HT-29 (cell line): ENCODE measurements at places on chromosomes 16 and 17.

DNA sequence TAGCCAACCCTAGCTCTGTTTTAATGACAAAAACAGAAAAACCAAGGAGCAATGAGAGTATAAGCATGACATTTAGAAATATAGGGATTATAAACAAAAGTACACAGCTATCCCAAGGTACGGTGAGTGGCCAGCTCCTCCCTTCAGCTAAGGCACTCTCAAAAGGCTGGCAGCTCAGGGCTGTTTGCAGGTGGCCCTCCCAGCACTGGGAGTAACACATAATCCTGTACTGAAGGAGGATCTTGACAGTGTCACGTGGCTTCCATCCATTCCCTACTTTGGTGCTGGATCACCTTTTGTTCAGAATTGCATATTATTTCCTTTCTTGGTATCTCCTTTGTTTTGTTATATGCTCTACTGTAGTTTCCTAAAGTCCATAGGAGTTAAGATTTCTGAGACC is 500.8 kb downstream of the KCNJ18 start:
- no peak for DNase-seq

DNA sequence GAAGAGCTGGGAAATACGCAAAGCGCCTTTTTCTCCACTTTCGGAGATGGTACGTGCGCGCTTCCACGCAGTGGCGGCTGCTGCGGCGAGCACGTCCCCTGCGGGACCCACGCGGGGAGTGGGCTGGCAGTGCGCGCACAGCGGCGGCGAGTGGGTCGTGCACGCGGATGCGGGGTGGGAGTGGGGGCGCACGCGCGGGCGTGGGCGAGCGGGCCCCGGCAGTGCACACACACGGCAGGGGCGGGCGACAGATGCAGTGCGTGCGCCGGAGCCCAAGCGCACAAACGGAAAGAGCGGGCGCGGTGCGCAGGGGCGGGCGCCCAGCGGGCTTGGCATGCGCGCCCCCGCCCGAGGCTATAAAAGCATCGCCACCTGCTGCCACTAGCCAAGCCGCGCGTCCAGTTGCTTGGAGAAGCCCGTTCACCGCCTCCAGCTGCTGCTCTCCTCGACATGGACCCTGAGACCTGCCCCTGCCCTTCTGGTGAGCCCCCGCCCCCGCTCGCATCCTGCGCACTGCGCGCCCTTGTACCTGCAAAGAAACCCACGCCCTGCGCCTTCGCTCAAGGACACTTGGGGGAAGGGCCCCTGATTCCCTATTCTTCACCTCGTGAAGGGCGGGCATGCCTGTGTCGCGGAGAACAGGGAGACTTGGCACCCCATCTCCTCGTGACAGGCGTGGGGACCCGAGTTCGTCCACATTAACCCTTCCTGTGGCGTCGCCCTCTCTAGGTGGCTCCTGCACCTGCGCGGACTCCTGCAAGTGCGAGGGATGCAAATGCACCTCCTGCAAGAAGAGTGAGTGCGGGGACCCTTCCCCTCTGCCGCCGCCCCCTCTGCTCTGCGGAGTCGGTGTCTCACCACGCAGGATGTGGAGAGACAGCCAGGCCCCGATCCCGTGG is at the start of gene MT3:
MT3 (plus strand) TSS at position 388 of the 899 bp plus-strand sequence; CDS start at position 451, 63 bp downstream.
- no peak for DNase-seq

- DNase-seq: no peak
Observed at GRCh38 chr17:979212-979538, 401 bp downstream of the NXN start.

DNA sequence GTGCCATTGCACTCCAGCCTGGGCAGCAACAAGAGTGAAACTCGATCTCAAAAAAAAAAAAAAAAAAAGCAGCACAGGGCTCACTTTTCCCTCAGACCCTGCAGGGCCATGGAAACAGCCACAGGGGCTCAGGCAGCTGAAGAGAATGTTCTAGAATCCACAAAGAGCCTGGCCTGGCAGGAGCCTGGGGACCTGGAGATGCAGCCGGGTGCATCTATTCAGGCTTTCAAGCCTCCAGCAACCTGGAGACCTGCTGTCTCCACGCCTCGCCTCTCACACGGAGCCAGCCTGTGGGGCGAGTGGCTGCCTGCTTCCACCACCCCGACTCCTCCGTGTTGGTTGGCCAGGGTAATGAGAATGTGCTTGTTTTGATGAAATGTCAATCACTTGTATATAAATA is 44.0 kb upstream of the MEAK7 start:
- no peak for DNase-seq

DNA sequence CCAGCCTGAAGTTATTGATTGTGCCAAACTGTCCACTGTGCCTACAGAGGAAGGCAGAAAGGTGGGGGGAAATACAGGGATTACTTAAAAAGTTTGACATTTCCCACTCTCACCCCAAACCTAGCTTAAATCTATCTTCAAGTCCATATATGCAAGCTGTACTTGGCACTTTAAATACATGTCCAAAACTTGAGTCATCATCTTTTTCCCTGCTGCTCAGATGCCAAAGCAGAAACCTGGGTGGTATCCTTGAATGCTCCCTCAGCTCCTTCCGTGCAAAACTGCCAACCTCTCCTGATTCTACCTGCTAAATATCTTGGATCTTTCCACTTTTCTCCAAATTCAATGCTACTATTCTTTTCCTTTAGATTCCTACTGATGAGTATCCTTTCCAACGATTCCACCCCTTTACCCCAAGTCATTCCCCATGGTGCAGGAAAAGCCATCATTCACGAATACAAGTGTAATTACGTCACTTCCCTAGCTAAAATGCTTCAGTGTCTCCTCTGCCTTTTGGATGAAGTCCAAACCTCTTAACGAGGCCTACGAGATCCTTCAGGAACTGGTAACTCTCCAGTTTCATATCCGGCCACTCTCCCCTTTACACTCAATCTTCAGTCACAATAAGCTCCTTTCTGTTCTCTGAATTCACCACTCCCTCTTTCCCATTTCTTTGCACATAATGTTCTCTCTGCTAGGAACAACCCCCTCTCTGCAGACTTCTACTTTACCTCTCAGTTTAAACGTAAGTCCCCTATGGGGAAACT is 9.3 kb downstream of the BECN1 start:
- no peak for DNase-seq

- no peak for DNase-seq
Observed at GRCh38 chr16:66576296-66576695, 3.0 kb upstream of the CMTM2 start.

DNA sequence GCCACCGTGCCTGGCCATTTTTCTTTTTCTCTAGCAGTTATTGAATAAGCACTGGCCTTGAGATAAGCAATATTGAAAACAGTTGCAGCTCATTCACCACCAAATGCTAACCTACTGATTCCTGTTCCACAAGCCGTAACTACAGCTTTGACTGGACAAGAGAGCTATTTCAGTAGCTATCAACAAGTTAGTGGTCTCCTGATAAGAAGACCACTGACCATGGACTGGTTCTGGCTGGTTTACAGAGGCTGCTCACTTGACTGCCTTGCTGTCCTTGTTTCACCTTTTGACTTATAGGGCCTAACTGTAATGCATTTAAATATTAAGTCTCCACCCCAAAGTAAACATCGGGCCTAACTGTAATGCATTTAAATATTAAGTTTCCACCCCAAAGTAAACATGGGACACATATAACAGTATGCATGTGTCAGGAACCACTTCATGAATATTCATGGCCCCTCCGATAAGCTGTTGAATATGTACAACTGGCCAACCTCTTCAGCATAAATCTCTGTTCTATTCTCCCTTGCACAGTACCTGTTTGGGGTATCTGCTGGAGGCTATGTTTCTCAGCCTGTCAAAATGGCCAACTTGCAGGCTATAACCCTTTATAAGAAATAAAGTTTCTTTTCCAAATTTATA is 94.1 kb downstream of the USP32 start:
- no peak for DNase-seq

DNA sequence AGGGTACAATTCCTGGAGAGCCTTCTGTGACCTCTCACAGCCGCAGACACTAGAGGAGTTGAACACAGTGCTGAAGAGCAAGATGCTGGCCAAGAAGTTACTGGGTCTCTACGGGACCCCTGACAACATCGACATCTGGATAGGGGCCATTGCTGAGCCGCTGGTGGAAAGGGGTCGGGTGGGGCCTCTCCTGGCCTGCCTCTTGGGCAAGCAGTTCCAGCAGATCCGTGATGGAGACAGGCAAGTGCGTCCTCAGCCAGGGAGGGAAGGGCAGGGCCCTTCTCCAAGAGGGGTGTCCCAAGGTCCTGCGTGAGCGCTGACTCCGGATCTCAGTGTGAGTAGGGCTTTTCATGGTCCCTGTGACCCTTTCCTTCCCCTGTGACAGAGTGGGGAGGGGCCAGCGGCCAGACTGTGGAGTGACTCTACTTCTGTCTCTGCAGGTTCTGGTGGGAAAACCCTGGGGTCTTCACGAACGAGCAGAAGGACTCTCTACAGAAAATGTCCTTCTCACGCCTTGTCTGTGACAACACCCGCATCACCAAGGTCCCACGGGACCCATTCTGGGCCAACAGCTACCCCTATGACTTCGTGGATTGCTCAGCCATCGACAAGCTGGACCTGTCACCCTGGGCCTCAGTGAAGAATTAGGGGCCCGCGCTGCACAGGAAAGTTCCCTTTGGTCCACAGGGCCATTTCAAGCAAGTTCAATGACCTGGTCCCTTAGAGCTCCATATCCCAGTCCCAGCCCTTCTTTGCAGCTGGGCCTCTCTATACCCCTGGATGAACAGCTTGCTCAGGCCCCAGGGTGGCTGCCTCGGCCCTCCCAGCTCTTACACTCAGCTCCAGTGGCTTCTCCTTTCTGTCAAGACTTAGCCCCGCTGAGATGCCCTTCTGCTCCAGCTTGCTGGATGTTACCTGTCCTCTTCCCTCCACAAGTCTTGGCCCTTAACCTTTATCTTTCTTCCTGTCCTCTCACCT is 13.1 kb downstream of the MPO start:
- DNase-seq: no peak

GRCh38 chr17:10094797-10095196 is 103.6 kb downstream of the GAS7 start:
- no peak for DNase-seq

- DNase-seq: no peak
Observed at GRCh38 chr17:40456396-40456951, 13.2 kb downstream of the IGFBP4 start.

DNA sequence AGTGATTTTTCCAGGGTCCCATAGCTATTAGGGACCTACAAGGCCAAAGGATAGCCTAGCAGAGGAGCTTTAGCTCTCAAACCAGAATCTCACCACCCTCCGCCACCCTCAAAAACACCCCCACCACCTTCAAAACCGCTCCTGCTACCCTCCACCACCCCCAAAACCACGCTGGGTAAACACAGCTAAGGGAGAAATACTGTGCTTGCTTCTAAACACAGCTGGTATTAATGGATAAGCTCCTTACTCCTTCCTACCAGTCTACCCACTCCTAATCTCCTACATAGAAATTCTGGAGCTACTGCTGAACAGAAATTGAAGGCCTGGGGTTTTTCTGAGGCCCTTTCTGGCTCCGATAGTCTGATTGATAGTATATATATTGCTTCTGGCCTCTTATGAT is 2.2 kb upstream of the LPCAT2 start:
- no peak for DNase-seq

- DNase-seq: no peak
Observed at GRCh38 chr16:1258906-1259759, 3.3 kb downstream of the TPSD1 start.

DNA sequence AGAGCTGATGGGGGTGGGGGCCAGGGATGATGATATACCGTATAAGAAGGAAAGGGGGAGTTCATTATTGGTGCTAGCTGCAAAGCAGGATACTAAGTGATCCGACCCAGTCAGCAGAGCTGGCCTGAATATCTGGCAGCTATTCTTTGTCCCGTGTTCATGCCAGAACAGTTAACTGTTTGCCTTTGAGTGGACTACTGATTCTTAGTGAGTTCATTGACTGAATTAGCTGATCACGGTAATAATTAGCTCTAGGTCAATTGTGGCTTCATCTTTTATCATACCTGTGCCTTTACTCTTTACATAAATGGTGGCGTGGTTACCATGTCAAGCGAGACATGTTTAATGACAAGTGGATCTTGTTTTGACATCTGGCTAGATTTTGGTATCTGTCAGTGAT is 5.3 kb downstream of the KPNB1 start:
- no peak for DNase-seq

GRCh38 chr17:66655861-66656260 is 179.1 kb upstream of the CACNG5 start:
- DNase-seq: no peak

DNA sequence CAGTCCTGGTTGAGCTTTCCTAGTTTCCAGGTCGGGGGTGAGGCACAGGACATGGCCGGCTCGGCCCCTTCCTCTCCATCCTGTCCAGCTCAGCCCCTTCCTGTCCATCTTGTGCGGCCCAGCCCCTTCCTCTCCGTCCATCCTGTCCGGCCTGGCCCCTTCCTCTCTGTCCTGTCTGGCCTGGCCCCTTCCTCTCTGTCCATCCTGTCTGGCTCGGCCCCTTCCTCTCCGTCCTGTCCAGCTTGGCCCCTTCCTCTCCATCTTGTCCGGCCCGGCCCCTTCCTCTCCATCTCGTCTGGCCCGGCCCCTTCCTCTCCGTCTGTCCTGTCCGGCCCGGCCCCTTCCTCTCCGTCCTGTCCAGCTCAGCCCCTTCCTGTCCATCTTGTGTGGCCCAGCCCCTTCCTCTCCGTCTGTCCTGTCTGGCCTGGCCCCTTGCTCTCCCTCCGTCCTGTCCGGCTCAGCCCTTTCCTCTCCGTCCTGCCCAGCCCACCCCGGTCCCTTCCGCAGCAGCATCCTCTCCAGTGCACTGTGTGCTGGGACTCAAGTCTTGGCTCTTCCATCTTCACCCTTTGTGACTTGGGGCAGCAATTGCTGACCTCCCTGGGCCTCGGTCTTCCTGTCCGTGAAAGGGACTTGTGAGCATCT is 5.5 kb upstream of the ZNF750 start:
- DNase-seq: no peak

DNA sequence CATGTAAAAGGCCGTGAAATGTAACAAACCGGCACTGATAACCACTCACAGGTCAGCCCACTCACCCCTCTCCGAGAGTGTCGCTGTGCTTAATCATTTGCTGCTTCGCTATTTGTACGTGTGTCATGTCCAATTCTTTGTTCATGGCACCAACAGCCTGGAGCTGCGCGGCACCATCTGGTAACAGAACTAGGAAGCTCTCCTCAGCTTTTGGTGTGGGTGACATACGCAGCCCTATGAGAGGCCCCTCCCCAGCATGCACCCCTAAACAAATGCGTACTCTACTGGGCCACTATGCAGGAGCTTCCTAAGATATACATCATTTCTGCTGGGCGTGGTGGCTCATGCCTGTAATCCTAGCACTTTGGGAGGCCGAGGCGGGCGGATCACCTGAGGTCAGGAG is 2.3 kb upstream of the PECAM1 start:
- DNase-seq: no peak

- DNase-seq: no peak
Observed at GRCh38 chr17:5826384-5826783, 242.1 kb upstream of the NLRP1 start.

GRCh38 chr16:15757630-15758251 is 99.1 kb downstream of the MYH11 start:
- DNase-seq: no peak

DNA sequence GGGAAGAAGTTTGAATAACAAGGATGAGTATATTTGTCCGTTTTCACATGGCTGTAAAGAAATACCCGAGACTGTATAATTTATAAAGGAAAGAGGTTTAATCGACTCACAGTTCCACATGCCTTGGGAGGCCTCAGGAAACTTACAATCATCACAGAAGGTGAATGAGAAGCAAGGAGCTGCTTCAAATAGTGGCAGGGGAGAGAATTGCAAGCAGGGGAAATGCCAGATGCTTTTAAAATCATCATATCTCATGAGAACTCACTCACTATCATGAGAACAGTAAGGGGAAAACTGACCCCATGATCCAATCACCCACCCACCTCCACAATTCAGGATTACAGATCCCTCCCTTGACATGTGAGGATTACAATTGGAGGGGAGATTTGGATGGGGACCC is 212.8 kb upstream of the CDH8 start:
- peak; percentile 2 for DNase-seq

- DNase-seq: peak; percentile 46
Observed at GRCh38 chr17:28570716-28571360, 486 bp downstream of the PIGS start.
